ENCODE measurements at places on chromosomes 1 and 21.

GRCh38 chr1:29251164-29252124 lies 15.1 kb downstream of the PTPRU start:
- no peak for DNase-seq

DNA sequence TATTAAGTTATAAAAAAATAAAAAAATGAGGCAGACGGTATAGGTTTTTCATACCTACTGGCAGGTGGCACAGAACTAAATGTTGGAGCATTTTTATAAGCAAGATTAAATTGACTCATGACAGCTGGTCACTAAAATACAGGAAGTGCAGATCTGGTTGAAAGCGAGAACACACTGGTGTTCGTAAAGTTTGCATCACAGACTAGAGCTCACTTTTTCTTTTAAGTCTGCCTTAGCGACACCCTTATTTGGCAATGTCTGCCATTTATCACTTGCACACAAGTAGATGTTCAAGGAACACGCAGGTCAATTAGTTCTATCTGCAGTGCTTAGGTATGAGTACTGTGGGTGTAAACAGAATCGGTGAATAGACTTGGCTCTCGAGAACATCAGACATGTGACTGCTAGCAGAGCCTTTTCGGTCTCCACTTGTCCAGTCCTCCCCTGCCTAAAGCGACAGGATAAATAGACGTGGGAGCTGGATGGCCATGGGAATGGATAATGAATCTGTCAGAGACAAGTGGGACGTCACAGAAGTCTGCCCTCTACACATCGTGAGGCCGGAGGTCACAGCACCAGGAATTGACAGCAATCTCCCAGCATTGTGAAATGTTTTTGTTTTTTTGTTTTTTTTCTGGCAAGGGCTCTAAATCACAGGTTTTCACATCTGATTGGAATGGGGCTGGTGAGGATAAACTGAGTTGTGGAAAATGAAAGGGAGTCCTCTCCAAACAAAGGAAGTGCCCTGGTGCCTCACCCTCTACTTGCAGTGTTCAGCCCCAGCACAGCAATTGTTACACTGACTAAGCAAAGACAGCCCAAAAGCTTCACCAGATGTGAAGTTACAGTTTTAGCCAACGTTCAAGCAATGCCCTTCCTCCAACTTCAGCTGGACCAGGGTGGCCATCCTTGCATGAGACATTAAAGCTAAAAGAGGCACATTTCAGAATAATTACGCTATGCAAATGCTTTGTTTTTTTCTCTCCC lies 248.9 kb downstream of the NTNG1 start:
- DNase-seq: no peak

- no peak for DNase-seq
Observed at GRCh38 chr1:21509351-21510112, at the start of gene ALPL. Gene ALPL, plus strand, starts transcription at chr1:21509423. Its CDS starts 44,659 bp downstream, at chr1:21554082.

- no peak for DNase-seq
Observed at GRCh38 chr1:218207194-218207593, 77.9 kb upstream of the RRP15 start.

- DNase-seq: no peak
Observed at GRCh38 chr1:192951691-192952460, 107.3 kb downstream of the UCHL5 start.

GRCh38 chr1:47915677-47916353 lies 81.4 kb downstream of the TRABD2B start:
- DNase-seq: no peak

- no peak for DNase-seq
Observed at GRCh38 chr21:42525676-42526378, 12.2 kb downstream of the SLC37A1 start.

DNA sequence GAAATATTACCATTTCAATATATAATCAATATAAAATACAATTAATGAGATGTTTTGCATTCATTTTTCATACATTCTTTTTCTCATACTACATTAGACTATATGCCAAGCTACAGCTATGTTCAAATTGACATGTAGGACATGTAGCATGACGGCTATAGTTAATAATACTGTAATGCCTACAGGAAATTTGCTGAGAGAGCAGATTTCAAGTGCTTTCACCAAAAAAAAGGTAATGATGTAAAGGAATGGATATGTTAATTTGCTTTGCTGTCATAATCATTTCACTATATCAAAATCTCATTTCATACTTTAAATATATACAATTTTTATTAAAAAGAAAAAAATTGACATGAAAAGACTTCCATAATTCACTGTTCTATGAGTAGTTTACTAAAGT lies 215.1 kb downstream of the KCNH1 start:
- DNase-seq: no peak

DNA sequence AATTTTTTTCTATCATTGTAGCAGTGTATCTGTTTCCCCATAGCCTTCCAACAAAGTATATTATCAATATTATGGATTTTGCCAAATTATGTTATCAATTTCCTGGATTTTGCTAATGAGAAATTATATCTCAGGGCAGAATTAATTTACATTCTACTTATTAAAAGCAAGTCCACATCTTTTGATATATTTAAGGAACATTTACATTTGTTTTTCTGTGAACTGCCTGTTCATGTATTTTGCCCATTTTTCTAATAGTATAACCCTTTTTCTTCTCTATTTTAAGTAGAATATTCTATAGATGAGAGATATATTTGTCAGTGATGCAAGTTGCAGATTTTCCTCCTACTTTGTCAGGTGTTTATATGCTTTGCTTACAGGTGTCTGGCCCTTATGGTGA lies 24.4 kb downstream of the C1orf87 start:
- no peak for DNase-seq

- DNase-seq: no peak
Observed at GRCh38 chr21:35219291-35219690, 170.2 kb upstream of the RUNX1 start.

- peak; percentile 82 for DNase-seq
Observed at GRCh38 chr1:159924025-159924790, 1.1 kb downstream of the TAGLN2 start.

DNA sequence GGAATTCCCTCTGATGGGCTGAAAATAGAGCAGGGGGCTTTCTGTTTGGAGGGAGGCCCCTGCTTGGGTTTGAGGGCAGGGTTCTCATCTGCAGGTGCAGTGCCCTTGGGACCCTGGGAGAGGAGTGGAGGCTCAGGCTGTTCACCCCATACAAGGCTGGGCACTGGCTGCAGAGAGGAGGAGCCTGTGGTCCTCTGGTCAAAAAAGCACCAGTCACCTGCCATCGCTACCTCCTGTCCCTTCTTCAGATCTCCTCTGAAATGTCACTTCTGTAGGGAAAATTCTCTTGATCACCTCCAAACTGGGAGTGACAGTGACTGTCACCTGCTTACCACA lies 108.9 kb downstream of the TRABD2B start:
- no peak for DNase-seq

DNA sequence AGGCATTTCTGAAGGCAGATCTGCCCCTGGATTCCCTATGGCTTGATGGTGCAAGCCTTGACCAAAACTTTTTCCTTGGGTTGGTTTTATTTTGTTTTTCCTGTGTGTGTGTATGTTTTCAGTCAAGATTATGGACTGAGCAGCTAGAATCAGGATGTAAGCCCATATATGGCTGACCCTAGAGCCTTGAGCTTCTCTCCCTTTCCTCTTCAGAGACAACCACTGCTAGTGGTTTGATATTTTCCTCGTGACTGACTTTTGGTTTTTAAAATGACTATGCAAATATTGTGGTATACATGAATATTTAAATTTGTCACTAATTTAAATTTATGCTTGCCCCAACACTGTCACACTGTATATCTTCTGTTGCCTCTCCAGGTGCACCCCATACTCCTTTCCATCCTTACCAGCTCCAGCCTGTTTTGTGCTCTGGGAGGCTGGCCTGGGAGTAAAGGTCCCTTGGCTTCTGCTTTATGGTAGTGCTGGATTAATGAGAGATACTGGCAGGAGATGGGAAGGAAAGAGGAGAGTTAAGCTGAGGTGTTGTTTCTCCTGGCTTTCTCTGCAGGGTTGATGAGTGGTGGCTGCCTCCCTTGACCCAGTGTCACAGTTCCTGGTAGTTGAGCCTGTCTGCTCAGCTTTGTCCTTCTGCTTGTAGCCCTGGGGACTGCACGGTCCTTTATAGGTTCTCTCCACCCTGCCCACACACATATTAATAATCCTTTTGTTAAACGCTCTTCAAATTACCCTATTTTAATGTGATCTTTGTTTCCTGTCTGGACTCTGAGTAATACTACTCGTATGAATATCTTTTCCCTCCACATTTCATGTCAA lies 44.4 kb downstream of the RWDD3 start:
- no peak for DNase-seq

- no peak for DNase-seq
Observed at GRCh38 chr1:219387211-219387610, 213.5 kb downstream of the LYPLAL1 start.

DNA sequence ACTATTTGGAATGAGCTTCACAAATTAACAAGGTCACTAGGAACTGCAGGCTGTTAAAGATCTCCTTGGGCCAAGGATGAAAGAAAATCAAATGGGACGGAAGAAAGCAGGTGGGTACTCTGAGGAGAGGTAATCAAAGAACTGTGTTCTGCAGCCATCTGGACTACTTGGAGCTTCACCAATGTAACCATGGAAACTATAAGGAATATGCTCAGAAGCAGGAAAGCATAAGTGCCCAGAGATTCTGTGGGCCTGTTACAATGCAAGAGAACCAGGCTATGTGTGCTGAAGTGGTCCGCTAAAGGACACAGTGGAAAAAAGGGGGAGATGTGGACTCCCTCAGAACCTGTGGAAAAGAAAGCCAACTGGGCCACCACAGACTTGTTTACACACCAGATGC lies 238.5 kb downstream of the PTGER3 start:
- DNase-seq: no peak

DNA sequence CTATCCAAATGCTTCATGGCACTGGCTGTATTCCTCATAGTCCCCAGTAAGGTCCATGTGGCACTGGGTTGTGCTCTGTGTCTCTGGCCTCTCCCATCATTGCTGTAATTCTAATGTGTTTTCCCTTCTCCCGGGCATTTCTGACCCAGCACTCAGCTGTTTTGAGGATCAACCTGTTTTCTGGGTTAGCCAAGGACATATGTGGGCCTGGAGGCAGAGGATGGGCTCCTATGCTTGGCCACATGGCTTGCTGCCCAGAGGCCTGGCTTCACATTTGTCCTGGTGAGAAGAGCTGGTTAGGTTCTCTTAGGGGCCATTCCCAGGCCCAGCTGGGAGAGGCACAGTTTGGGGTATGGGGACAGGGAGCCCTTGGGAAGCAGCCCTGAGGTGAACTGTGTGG lies 103.1 kb downstream of the FAM78B start:
- DNase-seq: no peak

All from omental fat pad (tissue), 4 donors.